ENCODE measurements at places on chromosomes 5 and 9. TPM values are rescaled to one million over a fixed set of nuclear protein-coding genes. Genes with fewer than 3 reads are reported as not detected.

C5orf58 gene
- total RNA-seq = not detected

WNK2 gene
- total RNA-seq = 6.0 TPM

PCDHGC5 gene
- not detected for total RNA-seq

FOXD4 gene
- total RNA-seq = 0.13 TPM

PCDH12 gene
- not detected for total RNA-seq

LRRTM2 gene
- not detected for total RNA-seq

TMC1 gene
- total RNA-seq = 0.02 TPM

ANKRD31 gene
- 0.06 TPM for total RNA-seq

TPRN gene
- total RNA-seq = 8.2 TPM

FOXD1 gene
- 19.4 TPM for total RNA-seq

ANGPTL2 gene
- total RNA-seq = not detected

All from A549 treated with AZD2906 at 1 μM for 4 hours (cell line).